Stimulated activated CD4-positive, alpha-beta T cell treated with anti-CD3 and anti-CD28 coated beads, Interleukin-15, amount 100 ng/mL, for 24 hours (primary cell): ENCODE measurements at places on chromosomes 1 and 21.

DNA sequence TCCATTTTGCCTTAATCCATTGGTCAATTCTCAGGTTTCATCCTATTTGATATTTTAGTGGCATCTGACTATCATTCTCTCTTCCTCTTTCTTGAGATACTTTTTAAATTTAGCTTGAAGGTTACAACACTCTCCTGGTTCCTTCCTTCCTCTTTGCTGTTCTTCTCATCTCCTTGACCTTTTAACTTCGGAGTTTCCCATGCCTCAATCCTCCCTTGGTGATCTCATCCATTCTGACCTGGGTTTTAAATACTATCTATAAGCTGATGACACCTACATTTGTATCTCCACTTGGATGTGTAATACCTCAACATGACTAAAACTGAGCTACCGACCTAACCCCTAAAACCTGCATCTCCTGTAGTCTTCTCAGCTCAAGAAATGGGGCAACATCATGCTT lies 4.8 kb upstream of the ZNF687 start:
- no peak for DNase-seq

GRCh38 chr21:28635541-28635940 lies 357.1 kb downstream of the LTN1 start:
- no peak for DNase-seq

DNA sequence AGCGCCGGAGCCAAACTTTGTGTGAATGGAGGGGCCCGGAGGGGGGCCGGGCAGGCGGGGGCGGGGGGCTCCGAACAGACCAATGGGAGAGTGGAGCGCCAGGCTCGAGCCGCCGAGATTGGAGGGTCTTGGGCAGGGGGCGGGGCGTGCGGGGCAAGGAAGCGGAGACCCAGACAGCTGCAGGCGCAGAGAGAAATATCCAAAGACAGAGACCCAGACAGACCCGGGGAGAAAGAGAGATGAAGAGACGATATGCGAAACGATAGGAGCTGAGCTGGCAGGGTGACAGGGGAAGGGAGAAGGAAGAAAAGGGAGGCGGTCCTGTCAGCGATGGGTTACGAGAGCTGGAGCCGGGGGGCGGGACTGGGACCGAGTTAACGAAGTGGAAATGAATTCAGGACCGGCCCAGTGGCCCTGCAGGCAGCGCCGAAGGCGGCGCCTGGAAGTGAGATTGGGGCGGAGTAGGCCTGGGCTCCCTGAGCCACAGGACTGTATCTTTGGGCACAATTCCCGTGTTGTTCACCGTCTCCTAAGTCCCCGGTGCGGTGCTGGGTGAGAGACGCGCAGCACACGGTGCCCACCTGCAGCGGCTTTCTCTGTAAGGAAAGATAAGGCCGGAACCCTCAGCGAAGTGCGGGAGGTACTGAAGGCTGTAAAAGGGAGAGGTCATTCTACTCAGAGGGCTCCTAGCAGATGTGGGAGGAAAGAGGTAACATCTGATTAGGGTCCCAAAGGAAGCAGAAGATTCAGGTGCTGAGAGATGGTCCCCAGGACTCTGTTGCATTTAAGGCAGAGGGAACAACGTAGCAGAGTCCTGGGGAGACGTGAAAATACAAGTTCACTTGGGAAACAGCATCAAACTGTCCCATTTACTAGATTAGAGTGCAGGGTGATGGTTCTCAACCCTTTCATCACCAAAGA lies 543 bp upstream of the KCNJ10 start:
- DNase-seq, result peak; percentile 77

DNA sequence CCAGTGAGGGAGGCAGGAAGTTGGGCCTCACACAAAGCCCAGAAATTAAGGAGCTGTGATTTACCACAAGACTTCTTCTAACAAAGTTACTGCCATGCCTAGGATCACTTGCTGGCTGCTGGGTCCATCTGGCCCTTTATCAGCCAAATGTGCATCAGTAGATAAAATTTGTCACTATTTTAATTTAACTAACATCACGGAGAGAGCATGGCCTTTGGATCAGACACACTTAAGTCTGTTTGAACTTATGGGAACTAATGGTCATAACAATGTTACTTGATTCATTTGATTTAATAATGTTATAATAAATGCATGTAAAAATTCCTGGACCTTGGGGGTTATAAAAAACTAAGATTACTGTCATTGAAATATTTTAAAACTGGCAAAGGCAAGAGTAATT lies 67.2 kb upstream of the CCDC190 start:
- no peak for DNase-seq

GRCh38 chr1:42153624-42154023 lies 414 bp downstream of the GUCA2B start:
- no peak for DNase-seq

GRCh38 chr1:210654176-210654981 lies 325.7 kb downstream of the HHAT start:
- DNase-seq, result no peak

GRCh38 chr1:115135681-115136080 lies 46.4 kb upstream of the TSPAN2 start:
- DNase-seq, result no peak

- DNase-seq, result peak; percentile 54
These were observed 30.7 kb downstream of the GRHL3 start for GRCh38 chr1:24349891-24350290.

GRCh38 chr1:49163031-49163430 lies 386.3 kb upstream of the BEND5 start:
- no peak for DNase-seq

GRCh38 chr21:46598581-46599572 lies 6.0 kb downstream of the S100B start:
- DNase-seq, result no peak

DNA sequence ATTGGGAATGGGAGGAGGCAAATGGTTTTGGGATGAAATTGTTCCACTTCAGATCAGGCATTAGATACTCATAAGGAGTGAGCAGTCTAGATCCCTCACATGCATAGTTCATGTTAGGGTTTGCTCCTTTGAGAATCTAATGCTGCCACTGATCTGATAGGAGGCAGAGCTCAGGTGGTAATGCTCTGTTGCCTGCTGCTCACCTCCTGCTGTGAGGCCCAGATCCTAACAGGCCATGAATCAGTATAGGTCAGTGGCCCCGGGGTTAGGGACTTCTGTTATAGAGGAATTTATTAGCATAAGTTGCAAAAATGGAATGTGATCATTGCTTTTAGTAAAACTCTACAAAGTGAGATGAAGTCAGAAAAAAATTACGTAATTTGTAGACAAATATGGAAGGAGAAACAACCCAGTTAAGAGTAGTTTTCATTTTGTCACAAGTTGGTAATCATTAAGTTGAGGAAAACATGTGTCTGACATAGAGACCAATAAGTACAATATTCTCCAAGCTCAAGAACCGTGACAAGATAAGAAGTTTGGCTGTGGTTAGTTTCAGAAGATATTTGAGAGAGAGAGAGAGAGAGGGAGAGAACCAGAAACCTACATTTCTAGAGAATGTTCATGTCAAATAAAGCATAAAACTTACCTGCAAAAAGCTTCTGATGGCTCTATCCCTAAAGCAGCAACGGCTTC lies 689.7 kb upstream of the PRMT6 start:
- DNase-seq, result no peak

GRCh38 chr1:64956733-64957441 lies 9.5 kb downstream of the JAK1 start:
- DNase-seq, result peak; percentile 51

- DNase-seq, result no peak
These were observed 51.0 kb downstream of the TNN start for GRCh38 chr1:175118375-175119367.

GRCh38 chr1:180217006-180217405 lies 13.1 kb upstream of the LHX4 start:
- DNase-seq, result no peak

- no peak for DNase-seq
These were observed 18.0 kb downstream of the KLHL12 start for GRCh38 chr1:202908998-202909397.

GRCh38 chr1:66044912-66045311 lies 252.2 kb downstream of the PDE4B start:
- DNase-seq, result no peak

- peak; percentile 90 for DNase-seq
These were observed 2.7 kb downstream of the SH2D2A start for GRCh38 chr1:156813750-156814570.

DNA sequence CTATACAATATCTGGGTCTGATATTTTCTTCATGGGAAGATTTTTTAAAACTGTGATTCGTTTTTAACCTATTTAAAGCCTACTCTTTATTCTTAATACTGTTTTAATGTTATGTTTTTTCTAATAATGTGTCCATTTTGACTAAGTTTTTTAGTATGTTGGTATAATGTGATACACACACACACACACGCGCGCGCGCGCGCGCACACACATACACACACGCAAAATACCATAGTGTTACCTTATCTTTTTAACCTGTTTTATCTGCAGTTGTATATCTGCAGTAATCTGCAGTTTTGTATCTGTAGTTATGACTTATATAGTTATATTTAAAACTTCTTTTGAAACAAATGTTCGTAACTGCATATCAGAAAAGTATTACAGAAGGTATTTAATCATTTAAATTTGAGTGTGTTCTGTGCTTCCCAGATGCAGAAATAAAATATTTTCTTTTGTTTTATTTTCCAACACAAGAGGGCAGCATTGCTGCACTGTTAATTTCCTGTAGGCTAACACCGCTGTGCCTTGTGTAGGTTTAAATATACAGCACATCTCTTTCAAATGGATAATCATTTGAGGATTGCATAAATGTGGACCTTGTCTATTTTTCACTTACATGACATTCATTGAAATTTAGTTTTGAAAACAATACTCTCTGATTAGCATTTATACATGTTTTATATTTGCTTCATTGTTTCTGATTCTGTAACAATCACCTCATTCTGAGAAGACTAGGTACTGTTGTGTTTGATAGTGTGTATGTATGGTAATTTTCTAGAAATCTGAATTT lies 166.1 kb downstream of the PDE4B start:
- peak; percentile 10 for DNase-seq

- peak; percentile 48 for DNase-seq
These were observed 8.3 kb downstream of the CDKN2C start for GRCh38 chr1:50978144-50978851.

DNA sequence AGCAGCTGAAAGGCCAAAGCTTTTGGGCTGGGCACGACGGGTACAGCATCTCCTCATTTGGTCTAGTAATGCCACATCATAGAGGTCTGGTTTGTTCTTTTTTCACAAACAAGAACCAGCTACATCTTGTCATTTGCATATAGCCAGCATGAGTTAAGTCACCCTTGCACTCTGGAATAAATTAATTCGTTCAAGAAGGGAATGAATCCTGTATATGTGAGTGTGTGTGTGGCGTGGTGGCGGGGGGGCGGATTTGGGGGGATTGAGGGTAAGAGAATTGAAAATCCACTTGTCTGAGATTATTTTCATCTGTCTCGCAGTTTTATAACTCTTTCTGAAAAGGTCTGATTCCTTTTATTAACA lies 380.0 kb upstream of the CAMK1G start:
- DNase-seq, result no peak

DNA sequence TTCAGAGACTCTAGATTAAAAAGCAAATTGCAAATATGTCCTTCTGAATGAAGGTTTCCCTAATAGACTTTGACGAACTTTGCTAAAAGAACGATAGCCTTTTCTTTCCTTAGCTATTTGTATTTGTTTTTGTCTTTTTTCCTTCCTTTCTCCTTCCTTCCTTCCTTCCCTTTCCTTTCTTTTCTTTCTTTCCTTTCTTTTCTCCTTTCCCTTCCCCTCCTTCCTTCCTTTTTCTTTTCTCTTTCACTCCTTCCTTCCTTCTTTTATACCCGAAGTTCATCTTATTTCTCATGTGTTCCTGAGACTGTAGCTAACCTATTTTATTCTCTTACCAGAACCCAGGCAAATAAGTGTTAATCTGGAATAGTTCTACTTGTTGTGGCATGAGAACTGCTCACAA lies 381.2 kb upstream of the RUNX1 start:
- DNase-seq, result no peak

DNA sequence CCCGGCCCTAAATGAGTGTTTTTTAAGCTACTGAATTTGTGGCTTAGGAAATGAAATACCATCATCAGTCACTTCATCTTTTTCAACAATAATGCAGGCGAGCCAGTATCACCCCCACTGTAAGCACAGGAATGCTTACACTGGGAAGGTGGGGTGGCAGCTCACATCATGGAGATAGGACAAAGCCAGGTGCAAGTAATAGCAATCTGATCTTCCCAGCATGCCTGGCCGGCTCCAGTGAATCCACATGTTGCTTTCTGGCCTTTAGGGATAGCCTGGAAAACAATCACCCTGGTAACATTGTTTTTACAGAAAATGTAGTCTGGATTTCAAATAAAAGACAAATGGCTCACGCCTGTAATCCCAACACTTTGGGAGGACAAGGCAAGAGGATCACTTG lies 140.9 kb upstream of the SOD1 start:
- no peak for DNase-seq

DNA sequence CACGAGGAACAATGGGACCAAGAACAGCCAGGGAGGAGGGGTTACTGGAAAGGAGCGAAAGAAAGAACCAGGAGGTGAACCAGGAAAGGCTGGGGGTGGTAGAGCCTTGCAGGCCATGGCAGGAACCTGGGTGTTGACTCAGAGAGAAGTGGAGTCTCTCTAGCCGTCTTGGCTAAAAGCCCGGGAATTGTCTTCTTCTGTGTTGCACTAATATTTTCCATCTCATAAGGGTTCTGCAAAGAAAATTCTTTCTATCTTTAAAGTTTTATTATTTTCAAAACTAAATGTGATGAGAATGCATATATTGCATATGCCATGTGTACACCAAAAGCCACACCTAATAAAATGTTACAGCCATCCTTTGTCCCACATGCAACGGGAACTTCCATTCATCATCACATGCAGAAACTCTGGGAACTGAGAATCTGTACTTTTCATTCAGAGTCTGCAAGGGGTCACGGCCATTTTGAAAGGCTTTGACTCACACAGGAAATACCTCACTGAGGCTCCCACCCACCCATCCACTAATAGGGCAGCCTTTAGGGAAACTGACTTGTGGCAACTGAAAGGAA lies 38.0 kb downstream of the ERG start:
- no peak for DNase-seq

DNA sequence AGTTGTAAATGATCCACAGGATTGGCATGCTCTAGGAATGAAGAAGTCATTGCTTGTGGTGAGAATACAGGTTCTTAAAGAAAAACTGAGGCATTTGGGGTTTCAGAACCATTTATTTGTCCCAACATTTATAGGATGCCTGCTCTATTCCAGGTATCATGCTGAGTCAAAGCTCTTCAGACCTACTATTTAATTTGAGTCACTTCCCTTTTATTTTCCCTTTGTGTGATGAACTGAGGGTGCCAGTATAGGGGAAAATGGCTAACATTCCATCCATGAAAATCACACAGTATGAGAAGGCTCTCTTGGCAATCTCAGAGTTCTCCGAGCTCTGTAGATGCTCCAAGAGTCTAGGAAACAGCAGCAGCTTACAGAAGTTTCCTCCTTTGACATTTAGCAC lies 110.4 kb downstream of the RNF220 start:
- DNase-seq, result no peak
